ENCODE measurements at places on chromosomes 3 and 15. TPM values are rescaled to one million over a fixed set of nuclear protein-coding genes. Genes with fewer than 3 reads are reported as not detected.

The GPR176 gene
- 0.12 TPM for total RNA-seq

The SLC22A13 gene
- 0.51 TPM for total RNA-seq

The CCR8 gene
- total RNA-seq = not detected

The CHST2 gene
- total RNA-seq = 12.3 TPM

The EID1 gene
- 54.4 TPM for total RNA-seq

The WDR76 gene
- 15.1 TPM for total RNA-seq

The UROC1 gene
- total RNA-seq = not detected

The LSG1 gene
- 55.4 TPM for total RNA-seq

The LSM3 gene
- total RNA-seq = 12.9 TPM

The DPPA2 gene
- not detected for total RNA-seq

The TMED3 gene
- 25.0 TPM for total RNA-seq

The CLDN18 gene
- total RNA-seq = not detected

The RHOV gene
- 0.27 TPM for total RNA-seq

The ACKR2 gene
- total RNA-seq = 0.76 TPM

The CHRNA7 gene
- total RNA-seq = not detected

The ZNF197 gene
- total RNA-seq = 15.8 TPM

The CCRL2 gene
- total RNA-seq = 1.9 TPM

The ADGRG7 gene
- not detected for total RNA-seq

The ITIH4 gene
- total RNA-seq = 15.7 TPM

The CIP2A gene
- total RNA-seq = 13.1 TPM

The LRRN1 gene
- 0.81 TPM for total RNA-seq

The AP3B2 gene
- total RNA-seq = 0.22 TPM

The GHSR gene
- not detected for total RNA-seq

The NMB gene
- total RNA-seq = 2.9 TPM

The DET1 gene
- total RNA-seq = 7.1 TPM

The ALS2CL gene
- total RNA-seq = 1.8 TPM

The SPTSSB gene
- not detected for total RNA-seq

The ZBBX gene
- not detected for total RNA-seq

The OR4F6 gene
- not detected for total RNA-seq

The HDAC11 gene
- 1.6 TPM for total RNA-seq

The IL5RA gene
- total RNA-seq = not detected

The CSPG4 gene
- total RNA-seq = not detected

The LINGO1 gene
- not detected for total RNA-seq

The SLC15A2 gene
- total RNA-seq = 8.5 TPM

The SIDT1 gene
- total RNA-seq = 44.9 TPM

The FOXB1 gene
- total RNA-seq = not detected

The CYP1A1 gene
- 1.3 TPM for total RNA-seq

The AQP9 gene
- total RNA-seq = 0.10 TPM

The ZPLD1 gene
- not detected for total RNA-seq

The HDGFL3 gene
- 3.5 TPM for total RNA-seq

The WDR93 gene
- 0.16 TPM for total RNA-seq

The RBP2 gene
- not detected for total RNA-seq

The PLXNB1 gene
- 5.4 TPM for total RNA-seq

The GABRR3 gene
- not detected for total RNA-seq

The KNG1 gene
- total RNA-seq = not detected

The ANKRD63 gene
- total RNA-seq = 0.32 TPM

The CDCP1 gene
- not detected for total RNA-seq

The SLC41A3 gene
- total RNA-seq = 34.8 TPM

The IGDCC3 gene
- not detected for total RNA-seq

Data from activated B cell treated with CpG ODN at 0.5 μM for 24 hours (primary cell).